ENCODE measurements at places on chromosomes 3 and 15. TPM values are rescaled to one million over a fixed set of nuclear protein-coding genes. Genes with fewer than 3 reads are reported as not detected.
A peak's percentile ranks its signal among the peaks of the same experiment; 100 is the strongest.

- no peak for DNase-seq
Measured at GRCh38 chr15:88401251-88401995, 65.8 kb downstream of the MRPL46 start.

GRCh38 chr3:163315786-163316185 is 1762.5 kb downstream of the SI start:
- DNase-seq = no peak

Gene ITIH1
- 0.08 TPM for total RNA-seq

DNA sequence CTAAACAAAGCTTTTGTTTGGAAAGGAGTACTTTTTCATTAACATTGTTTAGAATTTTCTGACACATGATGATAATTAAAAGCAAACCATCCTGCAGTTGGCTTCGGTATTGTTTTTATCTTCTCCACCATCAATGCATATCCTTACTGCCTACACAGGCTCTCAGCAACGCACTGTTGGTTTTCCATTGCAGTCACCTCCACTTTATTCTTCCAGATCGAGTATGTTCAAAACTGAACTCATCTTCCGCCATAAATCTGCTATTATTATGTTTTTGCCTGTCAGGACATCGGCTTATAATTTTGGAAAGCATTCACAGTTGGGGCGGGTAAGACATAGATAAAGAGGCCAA is 589 bp upstream of the SENP5 start:
- peak; percentile 2 for DNase-seq

DNA sequence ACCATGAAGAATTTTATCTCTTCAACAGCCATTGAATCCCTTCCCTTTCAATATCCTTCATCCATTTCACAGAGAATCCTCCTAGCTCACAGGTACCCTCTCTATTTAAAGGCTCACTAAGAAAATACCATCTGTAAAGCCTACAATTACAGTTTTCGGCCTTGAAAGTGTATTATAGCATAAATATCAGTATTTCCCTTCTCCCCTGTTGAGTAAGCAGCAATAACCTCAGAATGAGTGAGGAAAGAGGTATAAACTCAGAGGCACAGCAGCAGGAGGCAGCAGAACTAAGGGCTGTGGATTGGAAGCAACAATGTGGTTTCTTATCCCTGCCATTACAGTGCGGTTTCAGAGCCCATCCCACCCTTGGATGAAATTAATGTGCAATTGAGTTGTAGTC is 360.6 kb upstream of the ATP10A start:
- no peak for DNase-seq

DNA sequence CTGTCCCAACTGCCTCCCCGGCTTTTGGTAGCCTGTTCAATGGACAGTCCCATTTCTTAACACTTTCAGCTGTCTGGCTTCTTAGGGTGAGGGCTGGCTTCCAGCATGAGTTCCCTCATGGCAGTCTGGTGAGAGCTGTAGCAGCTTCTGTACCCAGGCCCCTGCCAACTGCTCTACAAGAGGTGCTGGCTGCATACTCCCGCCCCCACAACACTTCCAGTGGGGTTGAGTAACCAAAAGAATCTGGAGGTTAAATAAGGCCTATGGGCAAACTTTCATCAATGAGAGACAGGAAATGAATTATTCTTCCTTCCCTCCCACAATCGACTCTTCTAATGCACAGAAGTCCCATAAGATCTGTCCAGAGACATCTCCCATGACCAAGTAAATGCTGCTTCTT is 145.0 kb downstream of the NEK10 start:
- DNase-seq = no peak

DNA sequence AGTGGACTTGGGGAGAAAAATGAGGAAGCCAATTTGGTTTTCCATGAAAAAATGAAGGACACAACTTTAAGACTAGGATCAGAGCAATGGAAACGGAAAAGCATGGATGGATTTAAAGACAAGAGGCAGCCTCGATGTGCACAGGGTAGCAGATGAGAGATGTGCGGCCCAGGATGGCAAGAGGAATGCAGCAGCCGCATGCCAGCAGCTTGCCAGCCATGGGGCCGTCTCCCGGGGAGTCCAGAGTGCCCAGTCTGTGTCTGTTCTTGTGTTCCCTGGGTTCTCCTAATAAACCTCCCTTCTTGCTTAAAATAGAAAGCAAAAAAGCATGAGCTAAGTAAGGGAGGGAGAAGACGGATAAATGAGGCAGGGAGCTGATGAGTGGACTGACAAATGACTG is 68.0 kb upstream of the IQSEC1 start:
- no peak for DNase-seq

DNA sequence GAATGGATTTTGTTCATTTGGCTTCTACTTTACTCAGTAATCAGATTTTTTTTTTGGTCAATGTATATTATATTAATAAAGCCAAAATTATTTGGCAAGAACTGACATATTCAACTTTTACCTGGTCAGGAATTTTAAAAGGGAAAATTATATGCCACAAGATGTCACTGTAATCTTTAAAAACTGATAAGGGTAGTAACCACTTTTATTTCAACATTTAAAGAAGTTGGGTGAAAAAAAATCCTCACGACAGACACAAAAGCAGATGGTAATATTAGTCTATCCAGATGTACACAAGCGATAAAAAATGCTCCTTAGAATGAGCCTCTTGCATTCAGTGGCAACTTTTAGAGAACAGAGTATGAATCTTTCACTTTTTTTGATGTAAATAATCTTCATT is 101.9 kb downstream of the SERPINI1 start:
- peak; percentile 11 for DNase-seq

Gene GALNT15
- total RNA-seq = not detected

DNA sequence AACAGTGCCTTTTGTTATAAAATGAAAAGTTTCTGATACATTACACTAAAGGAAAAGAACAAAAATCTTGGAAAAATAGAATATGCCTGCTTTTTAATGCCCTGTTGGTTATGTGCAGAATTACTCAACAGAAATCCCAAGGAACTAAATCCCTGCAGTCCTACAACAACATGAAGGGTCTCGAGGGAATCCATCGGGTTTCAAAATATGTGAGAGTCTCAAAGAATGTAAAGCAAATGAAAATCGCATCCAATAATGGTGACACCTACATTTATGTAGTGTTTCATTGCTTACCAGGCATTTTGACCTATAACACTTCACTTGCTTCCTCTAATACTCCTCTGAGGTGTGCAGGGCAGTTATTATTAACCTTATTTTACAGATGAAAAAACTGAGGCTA is 411.3 kb downstream of the FOXP1 start:
- DNase-seq = no peak

DNA sequence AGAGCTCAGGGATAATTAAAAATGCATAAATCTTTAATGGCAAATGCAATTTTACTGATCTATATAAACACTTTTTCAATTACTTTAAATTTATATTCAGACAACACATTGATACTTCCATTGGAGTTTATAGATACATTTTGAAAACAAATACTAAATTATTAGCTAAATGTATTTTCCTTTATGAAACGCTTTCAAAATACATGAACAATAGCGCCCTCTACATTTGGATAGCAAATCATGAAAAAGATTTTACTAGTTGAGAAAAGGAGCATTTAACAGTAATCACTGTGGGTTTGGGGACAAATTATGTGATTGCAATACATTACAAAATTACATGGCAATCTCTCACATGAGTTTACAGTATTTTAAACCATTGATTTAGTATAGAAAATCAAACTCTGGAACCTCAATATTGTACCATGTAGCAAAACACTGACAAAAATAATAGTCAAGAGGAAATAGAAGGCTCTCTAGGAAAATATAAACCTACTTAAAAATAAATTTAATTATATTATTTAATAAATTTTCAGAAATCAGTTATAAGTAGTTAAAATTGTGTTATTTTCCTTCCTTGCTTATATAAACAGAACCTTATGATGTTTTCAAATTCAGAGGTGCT is 207.9 kb downstream of the ZIC1 start:
- DNase-seq = peak; percentile 48

- DNase-seq = peak; percentile 58
Measured at GRCh38 chr3:132210476-132211346, 106.5 kb upstream of the ACP3 start.

Gene MESP2
- total RNA-seq = not detected

DNA sequence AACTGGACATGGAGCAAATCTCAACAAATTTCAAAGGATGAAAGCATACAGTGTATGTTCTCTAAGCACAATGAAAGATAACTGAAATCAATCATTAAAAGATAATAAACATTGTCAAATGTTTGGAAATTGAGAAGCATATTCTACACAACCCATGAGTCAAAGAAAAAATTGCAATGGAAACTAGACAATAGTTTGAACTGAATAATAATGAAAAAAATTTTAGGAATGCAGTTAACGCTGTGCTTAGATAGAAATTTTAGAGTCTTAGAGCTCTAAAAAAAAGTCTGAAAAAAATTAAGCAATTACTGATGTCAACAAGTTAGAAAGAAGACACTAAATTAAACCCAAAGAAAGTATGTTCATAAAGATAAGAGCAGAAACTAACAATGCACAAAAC is 15.5 kb downstream of the RABL3 start:
- no peak for DNase-seq

GRCh38 chr3:114928989-114929640 is 218.0 kb downstream of the ZBTB20 start:
- DNase-seq = no peak

- no peak for DNase-seq
Measured at GRCh38 chr15:78018946-78019644, 58.4 kb downstream of the TBC1D2B start.

GRCh38 chr3:87771337-87772192 is 287.2 kb downstream of the CGGBP1 start:
- peak; percentile 5 for DNase-seq

DNA sequence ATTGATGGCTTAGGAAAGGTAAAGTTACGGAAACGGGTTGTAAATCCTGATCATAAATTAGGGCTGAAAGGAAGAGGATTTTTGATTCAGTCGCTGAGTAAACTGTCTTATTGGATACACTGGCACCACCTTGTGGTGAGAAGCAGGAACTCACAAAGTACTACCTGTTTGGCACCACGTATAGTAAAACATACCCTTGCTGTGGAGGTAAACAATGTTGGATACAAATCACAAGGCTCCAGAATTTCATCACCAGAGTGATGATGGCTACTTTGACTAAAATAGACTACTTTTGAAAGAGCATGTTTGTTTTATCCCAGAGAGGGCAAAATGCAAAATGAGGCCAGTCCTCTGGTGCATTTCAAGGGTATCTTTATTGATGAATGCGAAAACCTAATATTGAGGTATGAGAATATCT is 216.9 kb downstream of the IGSF11 start:
- DNase-seq = peak; percentile 83

DNA sequence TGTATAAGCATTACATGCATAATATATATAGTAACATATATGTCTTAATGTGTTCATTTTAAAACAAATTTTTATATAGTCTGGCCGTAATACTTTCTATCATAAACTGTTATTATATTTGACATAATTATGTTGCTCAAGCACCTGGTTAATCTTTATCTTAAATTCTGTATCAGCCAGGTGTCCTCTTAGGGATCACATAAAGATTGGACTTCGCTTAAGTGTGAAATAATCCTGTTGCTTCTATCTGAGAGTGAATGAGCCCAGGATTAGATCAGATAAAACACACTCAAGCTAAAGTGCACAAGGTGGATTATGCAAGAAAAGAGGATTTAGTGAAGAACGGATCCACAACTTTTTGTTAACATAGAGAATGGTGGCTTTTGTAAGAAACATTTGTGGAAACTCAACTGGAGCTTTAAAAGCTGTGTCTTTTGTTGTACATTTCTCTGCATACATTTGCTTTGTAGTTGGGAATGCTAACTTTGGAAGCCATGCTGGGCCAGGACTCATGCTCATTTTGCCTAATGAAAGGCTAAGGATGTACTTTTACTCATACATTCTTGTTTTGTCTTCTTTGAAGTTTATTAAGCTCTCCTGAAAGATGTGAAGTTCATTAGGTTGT is 437.8 kb downstream of the ZIC1 start:
- DNase-seq = no peak

- no peak for DNase-seq
Measured at GRCh38 chr15:90580099-90580498, 50.4 kb downstream of the CRTC3 start.

DNA sequence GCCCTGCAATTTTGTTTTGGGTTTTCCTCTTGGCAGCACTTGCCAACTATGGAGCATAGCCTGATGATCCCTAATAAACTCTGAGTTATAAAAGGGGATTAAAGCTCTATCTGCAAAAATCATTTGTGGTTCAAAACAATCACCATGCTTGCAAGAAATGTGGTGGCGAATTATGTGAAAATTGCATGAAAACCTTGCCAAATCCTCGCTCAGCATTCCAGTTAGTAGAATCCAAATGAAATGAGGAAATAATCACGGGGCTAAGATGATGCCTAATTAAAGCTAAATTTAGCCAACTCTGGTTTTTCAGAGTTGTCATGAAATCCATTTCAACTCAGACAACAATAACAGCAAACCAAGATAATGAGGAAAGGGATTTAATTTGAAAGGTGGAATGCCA is 73.0 kb upstream of the PROK2 start:
- no peak for DNase-seq

DNA sequence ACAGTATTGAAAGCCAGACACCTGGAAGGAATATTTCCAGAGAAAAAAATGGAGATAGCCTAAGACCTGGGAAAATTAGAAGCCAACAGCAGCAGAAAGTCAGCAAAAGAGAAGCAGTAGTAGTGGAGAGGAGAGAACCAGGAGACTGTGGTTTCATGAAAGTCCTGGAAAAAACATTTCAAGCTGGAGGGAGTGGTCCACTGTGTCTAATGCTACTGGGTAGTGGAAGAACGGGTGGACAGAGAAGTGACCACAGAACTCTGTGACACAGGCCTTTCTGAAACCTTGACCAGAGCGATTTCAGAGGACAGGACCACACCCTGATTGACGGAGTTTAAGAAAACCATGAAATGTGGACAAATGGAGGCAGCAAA is 15.3 kb upstream of the SH3BP5 start:
- DNase-seq = no peak

- no peak for DNase-seq
Measured at GRCh38 chr15:45259796-45260195, 7.8 kb downstream of the SLC28A2 start.

GRCh38 chr3:9224490-9224889 is 25.0 kb downstream of the SRGAP3 start:
- DNase-seq = no peak

DNA sequence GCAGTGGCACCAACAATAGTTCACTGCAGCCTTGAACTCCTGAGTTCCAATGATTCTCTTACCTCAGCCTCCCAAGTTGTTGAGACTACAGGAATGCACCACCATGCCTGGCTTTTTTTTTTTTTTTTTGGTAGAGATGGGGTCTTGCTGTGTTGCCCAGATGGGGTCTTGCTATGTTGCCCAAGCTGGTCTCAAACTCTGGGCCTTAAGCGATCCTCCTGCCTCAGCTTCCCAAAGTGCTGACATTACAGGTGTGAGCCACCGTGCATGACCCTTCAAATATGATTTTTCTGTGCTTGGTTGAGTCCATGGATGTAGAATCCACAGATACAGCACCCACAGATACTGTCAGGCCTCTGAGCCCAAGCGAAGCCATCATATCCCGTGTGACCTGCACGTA is 30.2 kb upstream of the IDH2 start:
- DNase-seq = no peak

GRCh38 chr3:156382458-156383346 is 172.2 kb downstream of the SSR3 start:
- peak; percentile 79 for DNase-seq

All from HT-29 (cell line).